Motor neuron (in vitro differentiated cells): ENCODE measurements at places on chromosomes 3 and 15.

- ATAC-seq: peak; percentile 37
These were observed 303.9 kb upstream of the RASGRP1 start for GRCh38 chr15:38868326-38869114.

DNA sequence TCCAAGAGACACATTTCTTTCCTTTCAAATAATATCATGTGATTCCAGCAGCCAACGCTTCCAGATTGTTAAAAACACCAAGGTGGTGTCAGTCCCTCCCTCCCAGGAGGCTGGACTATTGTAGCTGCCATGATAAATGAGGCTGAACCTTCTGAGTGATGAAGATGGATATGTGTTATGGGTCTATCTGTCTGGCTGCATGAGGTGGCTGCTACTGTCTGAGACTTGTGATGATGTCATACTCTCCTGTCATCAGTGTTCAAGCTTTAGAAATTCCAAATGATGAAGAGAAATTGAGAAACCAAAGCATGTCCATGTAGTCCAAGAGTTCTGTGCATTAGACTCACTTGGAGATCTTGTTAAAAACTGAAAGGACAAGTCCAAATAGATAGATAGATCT, 683.0 kb downstream of the NTRK3 start:
- no peak for ATAC-seq

DNA sequence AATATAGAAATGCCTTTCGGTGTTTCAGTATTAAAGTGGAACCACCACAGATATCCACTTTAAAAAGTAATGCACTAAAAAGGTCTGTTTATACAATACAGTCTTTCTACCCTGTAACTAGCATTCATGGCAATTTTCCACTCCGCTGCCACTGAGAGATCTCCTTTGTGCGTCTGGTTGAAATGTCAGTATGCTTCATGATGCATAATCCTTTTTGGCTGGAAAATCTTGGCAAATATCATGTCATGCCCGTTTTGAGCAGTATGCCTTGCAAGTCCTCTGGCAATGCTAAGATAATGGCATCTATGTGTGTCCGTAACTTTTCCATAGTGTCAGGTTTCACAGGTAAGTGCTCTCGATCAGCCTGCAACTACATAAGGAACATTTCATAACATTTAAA, 30.8 kb upstream of the ARF4 start:
- ATAC-seq: no peak

DNA sequence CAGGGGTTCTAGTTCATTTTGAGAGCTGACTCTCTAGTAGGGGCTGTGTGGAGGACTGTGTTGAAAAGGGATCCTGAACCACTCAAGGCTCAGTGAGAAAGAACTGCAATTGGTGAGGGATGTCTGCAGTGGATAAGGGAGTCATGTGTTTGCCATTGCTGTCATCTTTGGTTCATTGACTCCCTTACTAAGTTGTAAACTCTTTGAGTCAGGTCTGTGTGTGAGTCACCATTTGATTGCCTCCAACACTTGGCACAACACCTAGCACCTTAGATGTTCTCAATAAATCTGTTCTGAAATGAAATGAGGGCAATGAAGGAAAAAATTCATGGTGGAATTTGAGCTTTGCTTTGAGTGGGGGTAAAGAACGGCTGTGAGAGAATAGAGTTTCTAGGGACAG, 51.7 kb downstream of the PLS1 start:
- ATAC-seq: no peak

- no peak for ATAC-seq
These were observed 38.2 kb upstream of the UBE2E1 start for GRCh38 chr3:23767546-23767945.

GRCh38 chr3:69110941-69111546, 11.4 kb downstream of the LMOD3 start:
- no peak for ATAC-seq

GRCh38 chr3:165903885-165904630, 66.8 kb upstream of the BCHE start:
- ATAC-seq: no peak

- ATAC-seq: no peak
These were observed 19.3 kb upstream of the PRR23E start for GRCh38 chr3:127173516-127174166.

DNA sequence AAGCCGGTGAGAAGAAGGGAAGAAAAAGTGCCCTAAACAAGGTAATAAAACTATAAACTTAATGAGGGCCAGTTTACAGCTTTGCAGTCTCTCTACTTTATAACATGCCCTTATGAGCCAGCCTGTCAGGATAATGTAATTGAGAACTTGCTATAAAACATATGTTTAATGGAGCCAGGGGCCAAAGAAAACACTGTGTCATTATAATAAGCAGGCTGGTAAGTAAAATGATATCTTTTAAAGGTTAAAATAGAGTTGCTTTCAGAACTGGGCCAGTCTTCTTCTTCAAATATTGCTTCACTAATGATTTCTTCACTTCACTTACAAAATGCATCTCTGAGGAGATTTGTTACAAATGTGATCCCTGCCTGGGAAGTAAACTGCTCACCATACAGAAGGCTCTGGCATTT, 192.5 kb downstream of the SHOX2 start:
- ATAC-seq: no peak

GRCh38 chr3:53202331-53203015, 41.5 kb downstream of the PRKCD start:
- ATAC-seq: no peak

GRCh38 chr3:38281895-38282686, at the start of gene SLC22A14:
Gene SLC22A14, plus strand, starts transcription at chr3:38282294. Its CDS starts 23,733 bp downstream, at chr3:38306027.
- ATAC-seq: no peak

GRCh38 chr15:36758800-36759199, 179.4 kb downstream of the CDIN1 start:
- ATAC-seq: no peak

- no peak for ATAC-seq
These were observed 36.7 kb downstream of the PLOD2 start for GRCh38 chr3:146124126-146124801.

DNA sequence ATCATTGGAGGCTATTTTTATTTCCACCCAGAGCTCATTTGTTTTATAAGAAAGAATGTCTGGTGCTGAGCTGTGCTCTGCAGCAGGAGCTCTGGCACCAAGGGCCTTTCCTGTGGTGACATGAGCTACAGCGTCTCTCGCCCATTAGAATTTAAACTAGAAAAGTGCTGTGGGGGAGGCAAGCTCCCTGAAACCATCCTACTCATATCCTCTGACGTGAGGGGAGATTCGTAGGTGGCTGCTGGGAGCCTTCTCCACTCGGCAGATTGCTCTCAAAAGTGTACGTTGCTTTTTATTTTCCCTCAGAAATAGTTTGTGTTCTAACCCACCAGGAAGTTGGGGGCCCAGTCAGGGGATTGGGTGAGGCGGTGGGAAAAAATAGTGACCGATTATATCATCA, 76.3 kb upstream of the ARHGEF3 start:
- ATAC-seq: peak; percentile 50

DNA sequence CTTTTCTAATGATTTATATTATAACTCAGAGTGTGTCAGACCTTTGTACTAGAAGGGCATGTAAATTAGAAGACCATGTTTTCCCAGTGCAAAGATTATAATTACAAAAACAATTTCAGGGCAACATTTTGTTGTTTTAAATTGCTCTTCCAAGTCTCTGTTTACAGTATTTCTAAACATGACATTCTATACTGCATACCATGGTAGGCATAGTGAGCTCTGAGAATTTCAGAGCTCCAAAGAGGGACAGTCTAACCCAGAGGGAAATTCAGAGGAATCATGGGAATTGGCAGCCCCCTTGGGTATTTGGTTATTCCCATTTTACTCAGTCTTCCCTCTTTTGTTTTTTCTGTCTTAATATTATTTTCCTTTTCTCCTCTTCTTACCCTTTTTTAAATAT, 361.5 kb upstream of the SEMA6D start:
- ATAC-seq: no peak

- no peak for ATAC-seq
These were observed 94.0 kb upstream of the THBS1 start for GRCh38 chr15:39486621-39487457.

DNA sequence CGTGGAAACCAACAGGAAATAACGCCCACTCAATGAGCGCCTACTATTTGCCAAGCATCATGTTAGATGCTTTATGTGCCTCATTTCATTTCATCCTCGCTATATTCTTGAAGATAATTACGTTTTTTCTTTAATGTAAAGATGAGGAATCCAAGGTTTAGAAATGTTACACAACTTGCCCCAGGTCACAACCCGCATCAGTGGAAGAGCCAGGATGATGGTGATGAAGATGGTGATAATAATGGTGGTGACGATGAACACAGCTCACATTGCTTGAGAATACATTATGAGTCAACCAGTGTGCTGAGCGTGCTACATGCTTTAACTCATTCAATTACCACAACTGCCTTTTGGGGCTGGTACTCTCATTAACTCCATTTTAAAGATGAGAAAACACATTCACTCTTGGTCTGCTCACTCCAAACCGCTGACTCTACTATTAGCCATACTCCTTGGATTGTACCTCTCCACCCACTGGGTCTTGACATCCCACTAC, 21.5 kb upstream of the MYO1E start:
- ATAC-seq: no peak

GRCh38 chr3:114565216-114565615, 271.4 kb downstream of the TIGIT start:
- no peak for ATAC-seq

DNA sequence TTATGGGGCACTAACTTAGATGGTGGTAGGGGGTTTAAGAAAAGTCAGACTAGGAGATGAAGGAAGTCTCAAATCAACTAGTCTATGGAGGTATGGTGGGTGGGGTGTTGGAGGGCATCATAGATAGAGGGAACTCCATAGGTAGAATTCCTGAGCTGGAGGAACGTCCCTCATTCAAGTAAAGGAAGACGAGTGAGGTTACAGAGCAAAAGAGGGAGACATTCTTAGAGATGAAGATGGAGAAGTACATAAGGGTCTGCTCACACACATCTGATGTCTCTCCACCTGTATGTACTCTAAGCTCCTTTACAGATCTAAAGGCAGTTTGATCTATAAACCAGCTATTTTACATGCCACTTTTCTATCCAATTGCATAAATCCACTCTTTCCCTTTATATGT, 1.4 kb downstream of the PLSCR1 start:
- ATAC-seq: no peak

DNA sequence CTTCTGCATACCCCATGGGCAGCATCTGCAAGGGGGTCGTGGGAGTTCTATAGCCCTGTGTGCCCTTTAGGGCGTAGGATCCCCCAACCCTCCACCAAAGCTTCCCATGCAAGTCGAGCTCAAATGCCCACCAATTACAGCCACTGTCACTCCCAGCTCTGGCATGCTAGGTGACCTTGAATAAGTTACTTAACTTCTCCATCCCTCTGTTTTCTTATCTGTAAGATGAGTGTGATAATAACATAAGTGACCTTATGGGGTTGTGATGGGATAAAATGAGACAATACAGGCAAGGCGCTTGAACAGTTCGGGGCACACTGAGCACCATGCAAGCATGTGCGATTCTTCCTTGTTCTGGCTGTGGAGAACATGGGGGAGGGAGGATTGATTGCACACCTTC, 74.8 kb upstream of the POMGNT2 start:
- ATAC-seq: no peak

- no peak for ATAC-seq
These were observed 25.0 kb downstream of the ANXA2 start for GRCh38 chr15:60372756-60373155.

DNA sequence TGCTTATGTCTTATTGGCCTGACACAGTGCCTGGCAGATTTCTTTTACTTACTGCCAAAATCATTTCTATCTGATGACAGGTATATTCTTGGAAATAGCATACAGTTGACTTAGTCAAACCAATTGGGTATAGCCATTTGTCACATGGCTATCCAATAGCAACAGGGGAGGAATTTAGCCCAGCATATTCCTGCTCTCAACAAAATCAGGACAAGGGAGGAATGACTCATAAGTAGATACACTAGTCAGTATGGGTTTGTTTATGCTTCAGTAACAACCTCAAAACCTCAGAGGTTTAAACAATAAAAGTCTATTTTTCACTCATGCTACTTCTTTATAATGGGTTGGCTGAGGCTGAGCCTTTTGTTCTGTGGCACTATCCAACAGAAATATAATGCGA, 38.0 kb upstream of the VILL start:
- ATAC-seq: no peak

GRCh38 chr3:171366043-171366442, 94.2 kb downstream of the TNIK start:
- no peak for ATAC-seq

GRCh38 chr3:126781406-126781805, 77.4 kb downstream of the CHCHD6 start:
- no peak for ATAC-seq

GRCh38 chr3:188188911-188189310, 35.0 kb downstream of the LPP start:
- no peak for ATAC-seq

- peak; percentile 86 for ATAC-seq
These were observed 358.4 kb upstream of the NR2F2 start for GRCh38 chr15:95972041-95972553.

GRCh38 chr15:66862111-66862939, 160.3 kb downstream of the SMAD6 start:
- ATAC-seq: peak; percentile 22

DNA sequence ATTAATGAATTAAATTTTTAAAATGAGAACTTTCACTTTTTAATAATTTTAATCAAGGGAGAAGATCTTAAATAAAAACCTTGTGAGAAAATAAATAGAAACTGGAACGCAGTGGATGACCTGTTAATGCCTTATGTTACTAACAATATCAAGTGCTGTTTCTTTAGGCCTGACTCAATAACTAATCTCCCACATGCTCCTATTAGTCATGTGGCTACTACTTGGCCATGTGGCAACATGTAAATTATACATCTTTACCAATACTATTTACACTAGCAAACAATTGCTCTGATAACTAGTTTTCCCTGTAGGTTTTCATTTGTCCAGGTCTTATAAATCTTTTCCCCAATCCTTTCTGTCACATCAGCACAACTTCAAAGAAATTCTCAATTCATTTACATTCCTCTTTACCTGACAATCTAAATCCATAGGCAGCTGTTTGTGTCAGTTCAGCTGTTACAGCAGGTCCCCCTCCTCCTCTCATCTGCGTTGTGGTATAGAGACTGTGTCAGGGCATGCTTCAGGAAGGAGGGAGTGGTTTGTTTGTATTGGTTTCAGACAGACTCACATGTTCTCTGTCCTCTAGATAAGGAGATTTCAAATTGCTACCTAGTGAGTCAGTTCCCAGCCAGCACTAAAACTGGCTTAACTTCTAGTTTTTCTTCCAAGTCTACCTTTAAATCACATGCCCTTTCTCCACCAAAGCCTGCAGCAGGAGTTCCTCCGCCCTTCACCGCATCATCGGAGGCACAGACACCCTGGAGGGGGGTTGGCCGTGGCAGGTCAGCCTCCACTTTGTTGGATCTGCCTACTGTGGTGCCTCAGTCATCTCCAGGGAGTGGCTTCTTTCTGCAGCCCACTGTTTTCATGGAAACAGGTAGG, 11.3 kb upstream of the C3orf52 start:
- peak; percentile 99 for ATAC-seq

DNA sequence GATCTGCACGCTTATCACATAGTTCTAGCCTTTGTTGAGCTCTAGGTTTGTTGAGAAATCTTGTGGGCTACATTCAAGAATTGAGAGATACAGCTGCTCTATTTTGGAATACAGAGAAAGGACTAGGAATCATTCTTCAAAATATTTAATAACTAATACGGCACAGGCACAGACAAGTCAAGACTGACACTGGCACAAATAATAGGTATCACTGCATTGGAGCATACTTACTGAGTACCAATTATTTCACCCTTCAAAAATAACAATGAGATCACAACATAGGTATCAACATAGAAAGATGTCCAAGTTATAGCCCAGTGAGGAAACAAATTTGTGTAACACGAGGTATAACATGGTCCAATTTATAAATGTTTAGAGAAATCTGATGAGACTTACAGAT, 133.7 kb upstream of the TSC22D2 start:
- no peak for ATAC-seq

- no peak for ATAC-seq
These were observed 176.5 kb upstream of the LYSMD4 start for GRCh38 chr15:99909592-99910295.
